ENCODE measurements at places on chromosomes 13 and 19.

GRCh38 chr13:50116430-50116973 is 101.3 kb downstream of the KCNRG start:
- no peak for DNase-seq

- no peak for DNase-seq
Measured at GRCh38 chr13:111179908-111180760, 65.0 kb downstream of the ARHGEF7 start.

GRCh38 chr13:30053939-30054338 is 203.5 kb upstream of the UBL3 start:
- no peak for DNase-seq

DNA sequence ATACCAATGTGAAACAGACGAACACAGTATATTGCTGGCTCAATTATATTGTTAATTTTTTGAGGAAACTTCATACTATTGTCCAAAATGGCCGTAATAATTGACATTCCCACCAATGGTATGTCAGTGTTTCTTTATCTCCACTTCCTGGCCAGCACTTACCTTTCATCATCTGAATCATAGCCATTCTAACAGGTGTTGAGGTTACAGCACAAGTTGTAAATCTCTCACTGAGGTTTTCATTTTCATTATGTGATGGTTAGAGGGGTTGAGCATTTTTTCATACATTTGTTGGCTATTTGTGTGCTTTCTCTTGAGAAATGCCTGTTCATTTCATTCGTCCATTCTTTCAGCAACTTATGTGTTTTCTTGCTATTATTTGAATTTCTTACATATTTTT is 824.0 kb downstream of the UQCRFS1 start:
- DNase-seq, result no peak

DNA sequence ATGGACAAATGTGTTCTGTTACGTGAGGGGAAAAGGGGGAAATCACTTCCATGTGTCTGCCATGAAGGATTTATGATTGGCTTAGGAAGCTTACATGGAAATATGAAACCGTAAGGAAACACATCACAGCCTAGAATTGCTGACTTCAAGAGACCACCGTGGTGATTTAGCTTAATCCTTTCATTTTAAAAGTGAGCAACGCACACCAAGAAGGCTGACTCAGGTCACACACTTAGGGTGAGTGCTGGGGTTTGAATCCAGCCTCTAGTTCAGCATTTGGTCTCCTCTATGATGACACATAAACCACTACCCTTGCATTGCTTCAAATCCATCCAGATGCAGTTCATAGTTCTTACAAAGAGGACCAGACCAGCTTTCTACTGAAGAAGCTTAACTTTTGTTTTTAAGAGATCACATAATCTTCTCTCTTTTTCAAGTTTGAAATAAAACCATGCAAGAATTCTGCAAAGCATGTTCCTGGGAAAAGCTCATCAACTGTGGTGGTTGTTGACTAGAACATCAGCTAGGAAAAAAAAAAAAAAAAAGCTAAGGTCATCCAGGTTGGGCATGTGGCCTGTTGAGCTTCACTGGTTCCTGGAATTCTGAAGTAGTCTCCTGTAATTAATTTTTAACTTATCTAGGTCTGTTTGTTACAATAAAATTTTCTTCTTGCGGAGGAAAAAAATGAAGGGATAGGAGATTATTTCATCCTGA is 60.2 kb upstream of the KL start:
- DNase-seq, result no peak

- no peak for DNase-seq
Measured at GRCh38 chr13:91540158-91540736, 141.8 kb downstream of the GPC5 start.

DNA sequence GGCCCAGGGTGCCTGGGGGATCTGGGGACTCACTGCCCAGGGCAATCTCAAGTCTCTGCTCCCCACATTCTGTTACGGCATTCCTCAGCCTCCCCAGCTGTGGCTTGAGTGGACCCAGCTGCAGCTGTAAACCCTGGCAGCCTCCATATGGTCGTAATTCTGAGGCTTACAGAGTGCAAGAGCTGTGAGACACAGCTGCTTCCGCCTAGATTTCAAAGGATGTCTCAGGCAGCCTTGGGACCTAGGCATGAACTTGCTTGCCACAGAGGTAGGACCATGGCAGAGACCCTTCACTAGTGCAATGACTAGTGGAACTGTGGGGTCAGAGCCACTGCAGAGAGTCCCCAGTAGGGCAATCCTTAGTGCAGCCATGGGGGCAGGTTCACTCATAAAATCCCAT is 297.5 kb downstream of the ENOX1 start:
- DNase-seq, result no peak

GRCh38 chr19:34403784-34404108 is 453 bp upstream of the PDCD2L start:
- DNase-seq, result peak; percentile 6

DNA sequence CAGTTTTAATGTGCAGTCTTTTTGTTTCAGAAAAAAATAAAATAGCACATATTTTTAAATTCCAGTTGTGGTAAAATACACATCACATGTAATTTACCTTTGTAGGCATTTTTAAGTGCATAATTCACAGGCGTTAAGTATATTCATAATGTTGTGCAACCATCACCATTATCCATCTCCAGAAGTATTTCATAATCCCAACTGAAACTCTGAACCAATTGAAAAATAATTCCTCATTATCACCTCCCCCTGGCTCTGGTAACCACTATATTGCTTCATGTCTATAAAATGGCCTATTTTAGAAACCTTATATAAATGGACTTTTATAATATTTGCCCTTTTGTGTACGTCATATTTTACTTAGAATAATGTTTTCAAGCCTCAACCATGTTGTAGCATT is 756.5 kb upstream of the KLHL1 start:
- DNase-seq, result no peak

- no peak for DNase-seq
Measured at GRCh38 chr13:108650271-108650670, 20.9 kb downstream of the MYO16 start.

DNA sequence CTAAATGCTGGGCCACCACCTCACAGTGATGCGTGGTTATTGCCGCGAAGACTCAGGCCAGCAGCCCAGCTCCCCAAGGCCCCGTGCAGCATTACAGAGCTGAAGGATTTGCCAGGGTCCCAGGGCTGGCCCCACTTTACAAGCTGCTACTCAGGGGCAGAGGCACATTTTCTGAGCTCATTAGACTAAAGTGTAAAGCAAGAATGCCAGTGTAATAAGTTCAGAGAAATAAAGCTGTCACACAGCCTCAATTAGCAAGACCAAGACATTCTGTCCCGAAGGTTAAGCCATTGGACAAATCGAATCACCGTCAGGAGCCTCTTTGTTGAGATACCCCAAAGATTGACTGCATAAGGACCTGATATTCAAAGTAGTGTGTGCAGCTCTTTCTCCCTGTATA is 428.4 kb downstream of the EFNB2 start:
- DNase-seq, result no peak

GRCh38 chr13:113350065-113350937 is 13.6 kb downstream of the GRTP1 start:
- no peak for DNase-seq

DNA sequence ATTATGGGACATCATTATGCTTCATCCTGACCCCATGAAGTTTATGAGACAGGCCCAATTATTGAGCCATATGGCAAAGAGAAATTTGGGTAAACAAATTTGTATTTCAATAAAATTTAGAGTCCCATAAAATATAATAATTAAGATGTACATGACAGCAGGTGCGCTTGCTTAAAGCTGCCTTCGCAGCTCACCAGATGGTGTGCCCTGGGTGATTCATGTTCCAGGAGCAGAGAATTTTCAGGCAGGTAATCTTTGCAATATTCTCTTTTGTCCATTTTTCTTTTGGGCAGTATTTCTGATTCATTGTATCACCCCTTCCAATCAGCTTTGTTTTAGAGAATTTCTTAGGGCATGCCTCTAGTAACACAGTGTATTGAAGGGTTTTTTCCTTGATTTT is 39.5 kb upstream of the WASF3 start:
- no peak for DNase-seq

- DNase-seq, result no peak
Measured at GRCh38 chr13:51737609-51738008, 66.4 kb downstream of the DHRS12 start.

DNA sequence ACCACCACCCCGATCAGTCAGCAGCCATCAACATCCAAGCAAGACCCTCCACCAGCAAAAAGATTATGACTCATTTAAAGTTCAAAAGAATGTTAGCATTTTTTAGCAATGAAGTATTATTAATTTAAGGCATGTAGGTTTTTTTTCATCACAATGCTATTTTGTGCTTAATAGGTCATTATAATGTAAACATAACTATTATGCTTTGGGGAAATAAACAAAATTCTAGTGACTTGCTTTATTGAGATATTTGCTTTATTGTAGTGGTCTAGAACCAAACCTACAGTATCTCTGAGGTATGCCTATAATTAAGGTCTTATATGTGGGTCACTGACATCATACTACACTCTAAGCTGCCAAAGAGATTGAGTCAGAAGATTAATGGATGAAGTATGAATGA is 20.0 kb downstream of the KLF12 start:
- no peak for DNase-seq

- no peak for DNase-seq
Measured at GRCh38 chr13:103188713-103189326, 122.6 kb upstream of the SLC10A2 start.

DNA sequence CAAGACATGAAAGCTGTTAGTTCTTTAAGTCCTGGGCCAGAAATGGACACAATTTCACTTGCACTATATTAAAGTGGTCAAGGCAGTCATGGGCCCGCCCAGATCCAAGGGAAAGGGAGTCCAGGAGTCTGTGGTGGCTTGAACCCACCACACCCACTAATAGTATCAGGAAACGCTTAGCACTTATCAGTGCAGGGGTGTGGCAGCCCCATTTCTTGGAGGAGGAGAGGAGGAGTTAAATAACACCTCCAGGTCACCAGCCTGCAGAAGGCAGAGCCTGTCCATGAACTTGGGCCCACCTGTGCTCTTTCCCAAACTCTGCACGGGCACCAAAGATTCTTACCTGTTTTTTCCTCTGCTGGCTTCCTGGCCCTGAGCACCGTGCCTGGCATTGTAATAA is 5.4 kb upstream of the NTN5 start:
- no peak for DNase-seq

GRCh38 chr13:85108356-85108755 is 690.9 kb downstream of the SLITRK6 start:
- DNase-seq, result no peak

DNA sequence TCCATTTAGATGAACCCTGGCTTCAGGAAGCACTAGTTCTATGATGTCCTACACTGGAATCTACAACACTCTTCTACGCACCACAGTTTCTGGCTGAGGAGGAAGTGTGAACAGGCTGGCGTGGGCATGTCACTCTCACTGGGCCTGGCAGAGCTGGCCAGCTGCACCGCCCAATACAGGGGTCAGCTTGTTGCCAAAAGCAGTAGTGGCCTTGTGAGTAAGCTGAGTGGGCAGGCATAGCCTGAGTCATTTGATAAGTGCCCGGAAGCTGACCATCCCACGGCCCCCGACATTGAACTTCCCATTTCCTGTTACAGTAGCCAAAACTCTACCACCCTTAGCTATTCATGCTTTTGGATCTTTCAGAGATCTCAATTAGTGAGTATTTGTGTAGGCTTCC is 240.9 kb upstream of the SERP2 start:
- no peak for DNase-seq

DNA sequence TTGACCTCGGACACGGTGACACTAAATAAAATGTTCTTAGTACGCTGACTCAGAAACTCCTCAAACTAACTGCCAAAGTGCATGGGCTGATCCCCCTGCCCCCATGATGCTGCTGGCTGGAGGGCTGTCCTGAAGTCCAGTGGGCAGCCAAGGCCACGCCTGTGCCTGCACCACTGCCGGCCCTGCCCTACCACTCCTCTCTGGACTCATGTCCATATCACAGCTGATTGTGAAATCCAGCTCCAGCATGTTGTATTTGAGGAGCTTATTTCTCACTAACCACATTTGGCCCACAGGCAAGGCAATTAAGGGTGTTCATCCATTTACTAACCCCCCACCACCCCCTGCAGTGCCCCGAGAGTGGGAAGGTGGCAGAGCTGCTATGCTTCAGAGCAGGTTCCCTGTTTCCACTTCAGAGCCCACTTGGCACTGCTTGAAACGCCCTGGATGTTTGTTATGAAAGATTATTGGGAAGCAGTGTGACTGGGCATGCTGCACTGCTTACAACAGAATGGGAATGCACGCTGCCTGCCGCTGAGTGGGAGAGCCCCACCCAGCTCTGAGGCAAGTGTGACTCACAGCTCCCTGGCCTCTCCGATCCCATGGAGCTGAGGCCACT is 114.0 kb downstream of the UQCRFS1 start:
- no peak for DNase-seq

DNA sequence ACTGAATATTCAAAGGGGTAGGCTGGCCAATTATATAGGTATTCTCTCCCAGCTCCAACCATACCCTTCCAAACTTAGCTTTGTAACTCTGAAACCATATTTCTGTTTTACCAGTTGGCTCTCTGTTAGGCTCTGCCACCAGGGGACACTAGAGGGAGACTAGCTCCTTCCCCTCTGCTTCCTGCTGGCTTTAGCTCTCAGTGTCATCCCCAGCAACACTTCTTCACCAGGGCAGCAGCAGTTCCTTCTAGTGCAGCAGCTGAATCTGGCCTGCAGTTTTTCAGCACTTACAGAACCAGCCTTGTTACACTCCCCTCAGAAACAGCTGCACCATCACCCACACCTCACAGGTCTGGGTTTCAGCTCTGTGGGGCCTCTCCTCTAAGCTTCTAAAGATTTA is 51.0 kb upstream of the DOCK9 start:
- DNase-seq, result no peak

GRCh38 chr19:21569494-21569865 is 64.1 kb downstream of the ZNF429 start:
- no peak for DNase-seq

DNA sequence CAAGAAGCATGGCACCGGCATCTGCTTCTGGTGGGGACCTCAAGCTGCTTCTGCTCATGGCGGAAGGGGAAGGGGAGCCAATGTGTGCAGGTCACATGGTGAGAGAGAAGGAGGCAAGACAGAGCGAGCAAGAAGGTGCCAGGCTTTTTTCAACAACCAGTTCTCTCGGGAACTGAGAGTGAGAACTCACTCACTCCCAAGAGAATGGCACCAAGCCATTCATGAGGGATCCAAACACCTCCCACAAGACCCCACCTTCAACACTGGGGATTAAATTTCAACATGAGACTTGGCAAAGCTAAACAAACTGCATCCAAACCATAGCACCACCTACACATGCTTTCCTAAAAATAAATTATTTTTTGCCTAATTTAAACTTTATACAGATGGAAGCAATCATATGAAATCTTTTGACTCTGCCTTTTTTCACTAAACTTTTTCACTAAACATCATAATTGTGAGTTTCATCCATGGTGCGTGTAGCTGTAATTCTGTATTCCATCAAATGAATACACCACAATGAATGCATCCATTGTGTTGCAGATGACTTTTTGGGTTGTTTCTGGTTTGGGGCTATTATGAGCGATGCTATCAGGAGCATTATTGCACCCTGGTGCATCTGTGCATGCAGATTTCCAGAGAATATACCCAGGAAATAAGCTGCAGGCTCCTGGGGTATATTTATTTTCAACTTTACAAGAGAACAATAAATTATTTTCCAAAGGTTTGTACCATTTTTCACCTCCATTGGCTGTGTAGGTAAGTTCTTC is 14.6 kb upstream of the IPO5 start:
- DNase-seq, result no peak

GRCh38 chr13:80586356-80586755 is 245.4 kb upstream of the SPRY2 start:
- DNase-seq, result no peak

GRCh38 chr19:57302020-57302465 is 18.2 kb upstream of the ZNF543 start:
- DNase-seq, result no peak

- no peak for DNase-seq
Measured at GRCh38 chr13:42703740-42704139, 77.6 kb upstream of the FAM216B start.

- DNase-seq, result no peak
Measured at GRCh38 chr13:101429733-101430132, 13.4 kb upstream of the NALCN start.

Data from stimulated activated CD4-positive, alpha-beta T cell treated with anti-CD3 and anti-CD28 coated beads, TNF-alpha, amount 100 ng/mL, for 48 hours (primary cell).